Stimulated activated CD4-positive, alpha-beta T cell treated with anti-CD3 and anti-CD28 coated beads, TNF-alpha, amount 100 ng/mL, for 48 hours (primary cell): ENCODE measurements at places on chromosomes 2 and 18.

- DNase-seq, result no peak
Measured at GRCh38 chr2:126890136-126890510, 8.6 kb upstream of the TEX51 start.

- no peak for DNase-seq
Measured at GRCh38 chr2:11891671-11892440, 145.4 kb downstream of the LPIN1 start.

DNA sequence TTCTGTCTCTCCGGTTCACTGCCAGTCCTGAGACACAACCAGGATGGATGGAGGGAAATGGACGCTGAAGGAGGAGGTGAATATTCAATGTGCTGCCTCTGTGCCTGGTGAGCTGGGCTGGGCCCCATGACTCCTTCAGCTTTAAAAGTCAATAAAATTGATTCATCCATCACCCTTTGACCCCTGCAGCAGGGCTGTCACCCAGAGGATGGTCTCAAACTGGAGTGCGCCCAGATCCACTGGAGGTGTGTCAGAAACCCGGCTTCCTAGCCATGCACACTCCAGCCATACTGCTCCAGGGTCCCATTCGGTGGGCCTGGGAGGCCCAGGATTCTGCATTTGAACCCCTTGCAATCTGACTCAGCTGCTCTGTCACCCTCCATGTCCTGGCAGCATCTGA lies 94.1 kb upstream of the BOD1L2 start:
- DNase-seq, result no peak

DNA sequence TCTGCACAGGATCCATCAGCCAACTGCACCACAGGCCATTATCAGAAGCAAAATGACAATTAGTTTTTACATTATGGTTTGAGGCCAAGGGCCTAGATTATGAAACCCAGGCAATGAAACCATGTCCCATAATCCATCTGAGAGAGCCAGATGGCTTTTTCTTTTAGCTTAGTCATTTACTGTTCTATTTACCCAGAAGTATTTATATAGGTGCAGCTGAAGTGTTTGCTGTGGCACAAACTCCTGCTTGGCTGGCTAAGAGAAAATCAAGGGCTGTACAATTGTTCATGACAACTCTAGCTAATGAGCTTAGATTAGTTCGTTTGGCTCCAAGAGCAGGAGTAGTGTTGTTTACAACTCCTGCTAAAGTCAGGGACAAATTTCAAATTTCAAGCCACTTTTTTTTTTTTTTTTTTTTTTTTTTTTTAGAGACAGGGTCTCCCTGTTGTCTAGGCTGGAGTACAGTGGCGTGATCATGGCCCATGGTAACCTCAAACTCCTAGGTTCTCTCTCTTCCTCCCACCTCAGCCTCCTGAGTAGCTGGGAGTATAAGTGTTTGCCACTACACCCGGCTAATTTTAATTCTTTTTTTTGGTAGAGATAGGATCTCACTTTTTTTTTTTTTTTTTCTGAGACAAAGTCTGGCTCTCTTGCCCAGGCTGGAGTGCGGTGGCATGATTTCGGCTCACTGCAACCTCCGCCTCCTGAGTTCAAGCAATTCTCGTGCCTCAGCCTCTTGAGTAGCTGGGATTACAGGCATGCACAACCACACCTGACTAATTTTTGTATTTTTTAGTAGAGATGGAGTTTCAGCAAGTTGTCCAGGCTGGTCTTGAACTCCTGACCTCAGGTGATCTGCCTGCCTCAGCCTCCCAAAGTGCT lies 18.4 kb upstream of the REV1 start:
- DNase-seq, result no peak

DNA sequence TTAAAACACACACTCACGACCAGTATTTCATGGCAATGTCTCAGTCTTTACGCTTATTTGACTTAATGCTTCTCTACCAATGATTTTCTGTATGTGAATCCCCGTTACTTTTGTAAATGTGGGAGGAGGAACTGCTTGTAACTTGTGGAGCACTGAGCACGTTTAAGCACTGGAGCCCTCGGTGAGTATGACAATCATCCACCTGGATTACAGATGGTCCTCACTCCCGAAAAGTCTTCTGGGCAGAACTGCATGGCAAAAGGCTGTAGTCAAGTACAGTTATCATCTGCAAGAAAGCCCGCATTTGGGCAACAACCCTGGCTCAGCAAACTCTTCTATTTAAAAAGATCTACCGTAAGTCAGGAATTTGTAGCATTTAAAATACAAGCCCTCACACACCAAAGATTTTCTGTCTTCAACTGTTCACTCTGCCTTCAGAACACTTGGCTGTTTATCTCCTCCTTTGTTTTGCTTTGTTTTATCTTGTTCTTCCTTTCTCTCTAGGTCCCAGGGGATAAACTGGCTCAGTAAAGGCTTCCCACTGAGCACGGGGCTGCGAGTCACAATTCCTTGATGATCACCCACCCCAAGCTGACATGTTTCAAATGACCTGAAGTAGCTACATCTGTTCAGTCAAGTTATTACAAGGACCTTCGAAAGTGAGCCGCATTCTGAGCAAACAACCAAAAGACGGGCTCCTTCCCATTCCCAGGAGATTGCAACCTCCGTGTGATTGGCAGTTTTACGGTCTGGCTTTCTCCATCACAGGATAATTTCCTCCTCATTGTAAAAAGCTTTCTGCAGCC lies 102.2 kb downstream of the DLGAP1 start:
- DNase-seq, result no peak

DNA sequence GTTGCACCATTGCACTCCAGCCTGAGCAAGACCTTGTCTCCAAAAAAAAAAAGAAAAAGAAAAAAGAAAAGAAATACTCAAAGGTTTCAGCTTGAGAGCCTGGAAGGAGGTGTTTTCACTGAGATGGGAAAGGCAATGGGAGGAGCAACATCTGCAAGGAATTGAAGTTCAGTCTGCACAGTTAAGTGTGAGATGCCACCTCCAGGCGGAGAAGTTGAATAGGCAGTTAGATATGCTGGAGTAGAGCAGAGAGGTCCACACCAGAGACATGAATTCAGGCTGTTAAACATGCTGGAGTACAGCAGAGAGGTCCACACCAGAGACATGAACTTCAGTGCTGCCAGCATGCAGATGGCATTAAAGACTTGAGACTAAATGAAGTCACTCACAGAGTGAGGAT lies 41.4 kb upstream of the DTNB start:
- DNase-seq, result no peak

GRCh38 chr2:170714381-170715061 lies 616 bp upstream of the SP5 start:
- no peak for DNase-seq

GRCh38 chr18:59669872-59670657 lies 27.2 kb downstream of the CCBE1 start:
- no peak for DNase-seq

- no peak for DNase-seq
Measured at GRCh38 chr2:42021464-42021863, 26.4 kb upstream of the PKDCC start.

- DNase-seq, result no peak
Measured at GRCh38 chr2:127695491-127696472, 5.5 kb upstream of the SFT2D3 start.

- no peak for DNase-seq
Measured at GRCh38 chr2:114456566-114456965, 14.1 kb downstream of the DPP10 start.

DNA sequence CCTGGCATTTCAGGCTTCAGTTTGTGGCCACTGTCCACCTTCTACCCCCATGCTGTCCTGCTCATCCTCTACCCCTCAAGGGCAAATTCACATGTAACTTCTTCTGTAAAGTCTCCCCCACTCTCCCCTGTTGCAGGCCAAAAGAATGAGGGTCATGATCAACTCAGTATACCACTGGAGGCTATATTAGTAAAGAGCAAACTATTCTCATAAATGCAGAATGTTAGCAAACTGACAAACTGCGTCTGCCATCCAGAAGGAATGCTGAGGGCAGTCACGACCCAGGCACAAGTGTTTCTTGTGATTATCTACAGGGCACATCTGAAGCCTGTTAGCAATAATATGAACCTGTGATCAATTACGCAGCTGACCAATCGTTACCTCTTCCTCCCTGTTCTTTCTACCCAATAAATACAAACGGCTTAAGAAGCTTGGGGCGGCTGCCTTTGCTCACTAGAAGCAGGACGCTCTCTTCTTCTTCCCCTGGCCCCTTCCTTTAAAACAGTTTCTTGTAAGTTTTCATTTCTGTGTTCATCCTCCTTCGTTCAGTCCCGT lies 58.3 kb downstream of the SEPTIN10 start:
- DNase-seq, result no peak

GRCh38 chr2:135169900-135170753 lies 118.0 kb downstream of the RAB3GAP1 start:
- DNase-seq, result no peak

GRCh38 chr2:232882505-232883115 lies 12.5 kb downstream of the SNORC start:
- no peak for DNase-seq

DNA sequence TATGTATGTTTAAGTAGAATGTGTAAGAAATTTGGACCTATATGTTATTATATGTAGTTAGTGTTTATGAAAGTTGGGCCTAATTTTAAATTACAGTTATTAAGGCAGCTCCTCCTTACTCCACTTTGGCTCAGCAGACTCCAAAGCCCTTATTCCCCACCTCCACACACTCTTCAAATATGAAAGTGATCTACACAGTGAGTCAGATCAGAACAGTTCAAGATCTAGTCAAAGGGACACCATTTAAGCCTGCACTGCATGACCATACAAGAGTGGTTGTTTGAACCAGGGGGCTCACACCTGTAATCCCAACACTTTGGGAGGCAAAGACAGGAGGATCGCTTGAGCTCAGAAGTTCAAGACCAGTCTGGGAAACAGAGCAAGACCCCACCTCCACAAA lies 21.2 kb upstream of the PMAIP1 start:
- no peak for DNase-seq

DNA sequence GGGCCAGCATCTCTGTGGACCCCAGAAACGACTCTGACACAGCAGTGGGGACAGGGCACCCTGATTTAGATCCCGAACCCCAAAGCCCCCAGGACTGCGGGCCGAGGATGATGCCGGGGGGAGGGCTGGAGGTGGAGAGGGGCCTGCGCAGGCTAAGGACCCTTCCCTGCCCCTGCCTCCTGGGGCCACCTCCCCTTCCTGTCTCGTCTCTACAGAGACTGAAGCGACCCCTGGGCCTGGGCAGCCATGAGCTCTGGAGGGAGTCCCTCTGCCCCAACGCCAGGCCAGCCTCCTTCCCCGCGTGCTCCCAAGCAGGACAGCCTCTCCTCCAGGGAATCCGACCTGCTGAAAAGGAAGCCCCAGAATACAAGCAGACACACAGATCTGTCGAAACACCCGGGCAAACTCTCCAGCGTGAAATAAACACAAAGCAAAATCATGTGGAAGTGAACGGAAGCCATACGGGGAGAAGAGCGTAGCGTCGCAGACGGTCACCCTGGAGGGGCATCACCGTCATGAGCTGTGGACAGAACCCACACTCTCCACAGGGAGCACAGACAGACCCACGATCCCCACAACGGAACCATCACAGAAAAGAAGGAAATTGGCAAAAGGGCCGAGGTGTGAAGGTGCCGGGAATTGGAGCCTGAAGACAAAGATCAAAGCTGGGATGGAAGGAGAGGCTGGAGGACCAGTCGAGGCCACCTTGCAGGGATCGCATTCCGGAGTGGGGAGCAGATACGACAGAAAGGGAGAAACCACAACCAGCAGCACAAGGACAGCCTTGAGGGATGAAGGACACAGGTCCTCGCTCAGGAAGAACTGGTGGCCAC lies 51.0 kb upstream of the CTDP1 start:
- DNase-seq, result no peak

DNA sequence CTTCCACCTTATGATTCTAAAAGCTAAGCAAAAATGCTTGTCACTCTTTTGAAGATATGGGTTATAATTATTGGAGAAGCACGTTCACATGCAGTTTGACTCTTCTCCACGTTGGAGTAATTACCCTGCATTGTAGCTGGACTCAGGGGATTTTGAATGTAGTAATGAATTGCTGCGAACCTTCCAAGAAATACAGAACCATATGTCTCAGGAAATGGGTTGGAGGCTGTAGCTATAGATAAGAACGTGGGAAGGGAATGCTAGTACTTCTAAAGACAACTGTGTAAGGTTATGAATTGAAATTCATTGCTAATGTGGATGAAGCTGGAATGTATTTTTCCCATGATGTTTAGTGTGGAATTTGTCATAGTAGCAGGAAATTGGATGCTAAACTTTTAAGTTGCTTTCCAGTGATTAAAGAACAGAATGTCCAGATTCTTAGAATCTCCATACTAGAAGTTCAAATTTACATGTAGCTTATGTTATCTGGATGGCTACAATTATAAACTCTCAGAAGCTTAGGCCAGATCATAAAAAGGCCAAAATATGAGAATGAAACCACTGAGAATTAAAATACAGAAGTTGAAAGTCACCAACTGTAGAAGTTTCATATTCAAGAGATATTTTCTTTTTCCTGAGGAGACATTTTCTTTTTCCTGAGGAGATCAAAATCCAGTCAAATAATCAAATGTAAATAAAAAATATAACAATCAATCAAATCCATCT lies 27.3 kb upstream of the SPOPL start:
- DNase-seq, result no peak

GRCh38 chr2:232336981-232337720 lies 41.4 kb upstream of the ALPP start:
- DNase-seq, result no peak

DNA sequence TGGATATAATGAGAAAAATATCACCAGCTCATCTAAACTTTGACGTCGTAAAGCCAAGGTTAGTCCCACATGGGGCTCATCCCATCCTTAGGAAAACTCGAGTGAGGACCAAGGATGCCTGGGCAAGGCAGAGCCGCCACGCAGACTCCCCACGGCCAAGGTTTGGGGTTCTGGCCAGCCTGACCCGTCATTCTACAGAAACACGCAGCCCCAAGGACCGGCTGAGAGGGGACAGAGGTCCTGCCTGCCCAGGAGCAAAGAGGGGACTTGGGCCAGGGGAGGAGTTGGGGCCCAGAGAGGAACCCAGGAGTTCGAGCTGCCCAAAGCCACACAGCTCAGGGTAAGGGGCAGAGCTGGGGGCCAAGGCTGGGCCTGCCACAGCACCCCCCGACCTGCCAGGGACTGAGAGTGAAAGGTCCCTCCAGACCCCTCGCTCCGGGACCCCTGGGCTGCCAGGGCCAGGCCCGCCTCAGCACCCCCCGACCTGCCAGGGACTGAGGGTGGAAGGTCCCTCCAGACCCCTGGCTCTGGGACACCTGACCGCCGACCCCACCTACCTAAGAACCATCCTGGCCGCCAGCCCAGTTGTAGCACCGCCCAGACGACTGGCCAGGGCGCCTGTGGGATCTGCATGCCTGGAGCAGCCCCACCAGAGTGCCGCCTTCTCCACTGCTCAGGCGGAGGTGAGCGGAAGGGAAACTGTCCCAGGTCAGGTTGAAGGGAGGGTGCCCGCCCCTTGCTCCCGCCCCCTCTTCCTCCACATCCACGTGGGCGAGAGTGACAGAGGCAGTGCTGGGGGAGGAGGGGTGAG lies at the start of gene PDCD1:
Gene PDCD1 (minus strand): TSS at position 689 of the 811 bp plus-strand sequence. CDS start 56 bp downstream, at position 633.
- peak; percentile 79 for DNase-seq

- DNase-seq, result no peak
Measured at GRCh38 chr2:219285373-219285735, 6.2 kb downstream of the DNAJB2 start.

- DNase-seq, result no peak
Measured at GRCh38 chr2:183037074-183037552, 1.1 kb downstream of the NCKAP1 start.
